CD4-positive, alpha-beta T cell treated with Interleukin-1 beta for 1 hour (primary cell): ENCODE measurements at places on chromosomes 2 and 18.

GRCh38 chr2:72788756-72789155, 37.1 kb downstream of the EXOC6B start:
- no peak for DNase-seq

GRCh38 chr2:222945887-222946286, 85.1 kb downstream of the ACSL3 start:
- DNase-seq, result no peak

GRCh38 chr2:5353565-5353964, 338.6 kb upstream of the SOX11 start:
- DNase-seq, result no peak

GRCh38 chr18:79778291-79778791, 19.4 kb upstream of the KCNG2 start:
- DNase-seq, result no peak

- DNase-seq, result peak; percentile 82
Measured at GRCh38 chr2:30231996-30232800, 864 bp downstream of the LBH start.

GRCh38 chr18:74063023-74063422, 84.6 kb downstream of the FBXO15 start:
- no peak for DNase-seq
